ENCODE measurements at places on chromosomes 2 and 18.

GRCh38 chr18:78390348-78390951, 589.2 kb upstream of the SALL3 start:
- no peak for DNase-seq

DNA sequence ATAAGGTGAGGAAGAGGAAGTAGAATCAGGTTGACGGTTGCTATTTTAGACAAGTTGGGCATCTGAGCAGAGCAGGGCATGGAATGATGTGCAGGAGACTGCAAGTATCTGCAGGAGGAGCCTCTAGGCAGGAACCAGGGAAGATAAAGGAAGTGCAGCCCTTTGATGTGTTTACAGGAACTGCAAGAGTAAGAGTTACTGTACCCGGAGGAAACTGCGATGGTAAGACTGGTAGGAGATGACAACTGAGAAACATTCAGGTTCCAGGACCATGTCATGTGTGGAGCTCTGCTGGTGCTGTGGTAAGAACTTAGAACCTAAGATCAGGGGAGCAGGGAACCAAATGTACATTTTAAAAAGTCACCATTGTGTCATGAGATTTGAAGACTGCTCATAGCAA, 134.3 kb upstream of the STON1 start:
- DNase-seq = no peak

- no peak for DNase-seq
Observed at GRCh38 chr2:210009126-210009525, 6.7 kb downstream of the RPE start.

- no peak for DNase-seq
Observed at GRCh38 chr2:31987454-31988220, 23.2 kb downstream of the MEMO1 start.

DNA sequence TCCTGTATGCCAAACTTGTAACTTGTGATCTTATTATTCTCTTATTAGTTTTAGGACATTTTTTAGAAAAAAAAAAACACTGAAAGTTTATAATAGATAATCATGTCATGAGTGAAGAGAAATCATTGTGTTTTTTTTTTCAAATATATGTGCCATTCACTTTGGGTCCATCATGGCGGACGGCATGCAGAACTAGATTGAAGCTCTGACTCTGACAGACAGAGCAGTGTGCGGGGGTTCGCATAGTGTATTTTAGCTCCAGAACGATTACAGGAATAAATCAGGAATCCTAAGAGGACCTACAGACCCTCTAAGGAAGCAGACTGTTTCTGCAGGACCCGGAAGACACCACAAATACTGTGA, 484.4 kb upstream of the REG3G start:
- no peak for DNase-seq

- no peak for DNase-seq
Observed at GRCh38 chr18:41655074-41655473, 300.0 kb upstream of the PIK3C3 start.

- no peak for DNase-seq
Observed at GRCh38 chr2:25470806-25471205, 129.1 kb upstream of the DNMT3A start.

All from DMS79 treated with DMSO at 0.1 percent for 48 hours (cell line).